CD4-positive, alpha-beta T cell treated with Interleukin-21 for 1 hour (primary cell): ENCODE measurements at places on chromosomes 3 and 15.
A peak's percentile ranks its signal among the peaks of the same experiment; 100 is the strongest.

- DNase-seq = no peak
Measured at GRCh38 chr15:68465861-68466560, 34.0 kb upstream of the ITGA11 start.

DNA sequence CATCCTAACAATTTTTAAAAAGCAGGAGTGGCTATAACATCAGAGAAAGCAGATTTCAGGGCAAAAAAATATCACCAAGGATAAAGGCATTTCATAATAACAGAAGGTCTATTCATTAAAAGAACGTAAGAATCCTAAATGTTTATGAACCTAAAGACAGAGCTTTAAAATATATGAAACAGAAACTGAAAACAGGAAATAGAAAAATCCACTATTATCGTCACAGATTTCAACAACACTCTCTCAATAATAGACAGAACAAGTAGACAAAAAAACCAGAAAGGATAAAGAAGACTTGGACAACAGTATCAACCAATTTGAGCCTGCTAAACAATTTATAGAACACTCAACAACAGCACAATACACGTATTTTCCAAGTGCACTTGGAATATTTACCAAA, 71.4 kb downstream of the FBXL22 start:
- peak; percentile 36 for DNase-seq

- no peak for DNase-seq
Measured at GRCh38 chr3:26229801-26230200, 392.8 kb upstream of the LRRC3B start.

- DNase-seq = no peak
Measured at GRCh38 chr3:4462369-4463040, 4.6 kb downstream of the SUMF1 start.

- no peak for DNase-seq
Measured at GRCh38 chr3:58518291-58518789, 18.6 kb downstream of the ACOX2 start.

GRCh38 chr3:59818033-59818918, 768.5 kb upstream of the CFAP20DC start:
- DNase-seq = no peak

GRCh38 chr3:65999606-66000005, 39.1 kb downstream of the MAGI1 start:
- no peak for DNase-seq

- DNase-seq = no peak
Measured at GRCh38 chr15:29203718-29204368, 65.8 kb downstream of the NSMCE3 start.

DNA sequence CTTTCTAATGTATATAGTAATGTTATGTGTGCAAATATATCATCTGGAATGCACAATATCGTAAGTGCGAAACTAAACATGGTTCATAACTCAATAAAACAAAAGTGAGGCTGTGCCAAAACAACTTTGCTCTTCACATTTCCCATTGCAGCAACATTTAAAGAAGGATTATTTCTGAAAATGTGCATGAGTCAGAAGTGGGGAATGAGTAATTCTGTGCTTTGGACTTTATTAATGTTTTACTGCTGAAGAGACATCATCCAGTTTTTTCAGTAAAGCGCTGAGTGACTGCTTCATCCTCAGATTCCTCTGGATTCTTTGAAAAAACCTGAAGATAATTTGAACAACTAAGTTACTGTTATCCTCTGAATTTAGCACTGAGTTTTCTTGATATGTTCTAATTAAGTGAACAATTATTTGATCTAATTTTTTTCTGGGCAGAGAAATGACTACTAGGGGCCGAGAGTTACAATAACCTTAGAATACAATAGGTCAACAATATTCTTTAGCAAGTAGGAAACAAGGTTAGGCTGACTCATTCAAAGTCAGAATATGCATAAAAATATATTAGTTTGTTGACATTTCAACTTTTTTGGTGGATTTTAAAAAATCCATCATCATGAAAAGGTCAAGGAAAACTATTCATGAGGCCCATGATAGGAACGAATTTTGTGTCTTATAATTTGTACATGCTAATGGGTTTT, 20.0 kb upstream of the PLCL2 start:
- no peak for DNase-seq

DNA sequence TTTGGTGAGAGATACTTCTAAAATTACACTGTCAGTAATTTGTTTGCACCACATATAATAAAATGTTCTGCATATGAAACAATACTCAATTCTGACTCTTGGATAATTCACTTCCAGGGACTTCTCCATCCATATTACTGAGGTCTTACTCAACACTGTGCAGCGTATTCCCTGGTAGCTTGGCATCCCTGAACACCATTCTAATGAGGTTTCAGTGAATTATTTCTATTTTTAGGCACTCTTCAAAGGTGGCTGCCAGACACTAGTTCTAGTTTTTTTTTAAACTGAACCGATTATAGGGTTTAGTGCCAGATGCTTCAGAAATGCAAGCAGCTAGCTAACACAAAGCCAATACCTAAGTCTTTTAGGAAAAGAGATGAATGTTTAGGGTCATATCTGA, 283.3 kb downstream of the FEZF2 start:
- DNase-seq = no peak

GRCh38 chr3:99669879-99670555, 31.6 kb downstream of the COL8A1 start:
- no peak for DNase-seq

DNA sequence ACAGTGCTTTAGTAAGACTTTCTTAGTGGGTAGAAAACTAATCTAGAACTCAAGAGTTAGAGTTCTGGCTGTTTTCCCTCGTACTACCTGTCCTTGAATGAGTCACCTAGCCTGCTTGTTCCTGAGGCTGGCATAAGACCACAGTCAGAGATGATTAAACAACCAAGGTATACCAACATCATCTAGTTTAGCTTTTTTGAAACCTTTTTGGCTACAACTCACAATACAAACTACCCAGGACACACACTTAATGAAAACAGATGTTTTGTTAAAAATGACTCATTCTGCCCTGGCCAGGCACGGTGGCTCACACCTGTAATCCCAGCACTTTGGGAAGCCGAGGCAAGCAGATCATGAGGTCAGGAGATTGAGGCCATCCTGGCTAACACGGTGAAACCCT, 4.6 kb downstream of the MCCC1 start:
- no peak for DNase-seq

DNA sequence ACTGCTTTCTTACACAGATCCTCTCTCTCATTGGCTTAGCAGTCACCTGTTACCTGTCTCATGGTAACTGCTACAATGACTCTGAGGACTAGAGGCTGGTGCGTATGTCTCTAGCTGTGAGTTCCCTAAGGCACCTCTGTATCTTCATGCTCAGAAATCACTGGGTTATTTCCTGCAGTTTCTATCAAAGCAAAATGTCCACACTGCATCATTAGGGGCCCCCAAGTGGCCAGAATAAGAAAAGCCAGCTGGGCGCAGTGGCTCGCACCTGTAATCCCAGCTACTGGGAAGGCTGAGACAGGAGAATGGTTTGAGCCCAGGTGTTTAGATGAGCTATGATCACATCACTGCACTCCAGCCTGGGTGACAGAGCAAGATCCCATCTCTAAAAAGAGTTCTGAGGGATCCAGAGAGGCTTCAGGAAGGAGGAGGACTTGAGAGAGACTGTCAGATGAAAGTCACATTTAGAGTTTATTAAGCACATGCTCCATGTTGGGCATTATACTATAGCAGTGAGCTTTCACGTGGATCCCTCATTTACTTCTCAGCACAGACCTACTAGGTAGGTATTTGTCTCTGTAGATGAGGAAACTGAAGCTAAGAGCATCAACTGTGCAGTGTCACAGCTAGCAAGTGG, 2.3 kb upstream of the VPS18 start:
- DNase-seq = peak; percentile 51

DNA sequence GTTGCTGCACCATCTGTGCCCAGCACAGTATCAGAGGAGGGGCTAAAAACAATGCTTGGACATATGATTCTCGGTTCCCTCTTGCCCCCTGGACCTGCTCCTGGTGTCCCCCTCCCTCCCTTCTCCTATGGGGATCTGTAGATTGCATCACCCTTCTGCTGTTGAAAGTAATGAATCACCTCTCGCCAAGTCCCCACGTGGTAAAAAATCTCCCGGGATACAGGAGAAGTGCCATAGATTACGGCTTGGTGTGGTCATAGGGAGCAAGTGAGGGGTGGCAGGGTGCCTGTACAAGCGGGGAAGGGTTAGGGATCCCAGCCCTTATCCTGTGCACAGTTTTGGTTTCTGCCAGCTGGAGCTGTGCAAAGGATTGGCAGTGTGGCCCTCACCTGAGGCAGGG, 37.7 kb downstream of the AMOTL2 start:
- no peak for DNase-seq

GRCh38 chr3:114400371-114400770, 106.5 kb downstream of the TIGIT start:
- no peak for DNase-seq

DNA sequence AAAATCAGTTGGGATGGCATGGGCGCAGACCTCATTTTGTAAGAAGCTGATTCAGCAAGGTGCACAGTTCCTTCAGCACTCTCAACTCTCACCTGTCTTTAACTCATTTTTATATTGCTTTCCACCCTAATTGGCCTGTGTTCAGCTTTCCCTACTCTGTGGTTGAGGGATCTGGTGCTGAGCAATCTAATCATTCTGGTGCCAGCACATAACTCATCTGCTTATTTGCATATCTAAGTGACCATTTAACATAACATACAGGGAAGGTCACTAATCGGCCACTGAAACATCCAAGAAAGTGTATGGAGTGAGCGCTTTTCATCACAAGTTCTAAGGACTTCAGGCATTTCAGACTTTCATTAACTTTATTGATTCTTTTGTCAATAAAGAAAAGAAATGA, 303.4 kb upstream of the ROPN1 start:
- no peak for DNase-seq

GRCh38 chr3:173957646-173958045, 560.1 kb downstream of the NLGN1 start:
- DNase-seq = no peak

DNA sequence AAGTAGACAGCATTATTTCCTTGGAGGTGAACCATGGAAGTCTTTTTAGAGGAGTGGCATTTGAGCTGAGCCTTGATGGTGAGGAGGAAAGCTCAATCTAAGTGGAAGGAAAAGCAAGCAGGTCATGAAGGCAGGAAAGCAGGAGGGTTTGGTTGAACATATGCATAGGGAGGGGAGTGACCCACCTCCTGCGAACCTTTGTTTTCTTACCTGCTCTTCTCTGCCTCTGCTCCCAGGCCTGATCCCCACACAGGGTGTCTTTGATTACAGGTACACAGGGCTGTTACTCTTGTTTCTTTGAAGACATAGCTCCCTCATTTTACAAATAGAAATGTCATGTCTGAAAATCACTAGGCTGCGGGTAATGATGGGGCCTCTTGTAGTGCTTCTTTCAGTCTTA, 248.1 kb upstream of the TPRG1 start:
- no peak for DNase-seq

DNA sequence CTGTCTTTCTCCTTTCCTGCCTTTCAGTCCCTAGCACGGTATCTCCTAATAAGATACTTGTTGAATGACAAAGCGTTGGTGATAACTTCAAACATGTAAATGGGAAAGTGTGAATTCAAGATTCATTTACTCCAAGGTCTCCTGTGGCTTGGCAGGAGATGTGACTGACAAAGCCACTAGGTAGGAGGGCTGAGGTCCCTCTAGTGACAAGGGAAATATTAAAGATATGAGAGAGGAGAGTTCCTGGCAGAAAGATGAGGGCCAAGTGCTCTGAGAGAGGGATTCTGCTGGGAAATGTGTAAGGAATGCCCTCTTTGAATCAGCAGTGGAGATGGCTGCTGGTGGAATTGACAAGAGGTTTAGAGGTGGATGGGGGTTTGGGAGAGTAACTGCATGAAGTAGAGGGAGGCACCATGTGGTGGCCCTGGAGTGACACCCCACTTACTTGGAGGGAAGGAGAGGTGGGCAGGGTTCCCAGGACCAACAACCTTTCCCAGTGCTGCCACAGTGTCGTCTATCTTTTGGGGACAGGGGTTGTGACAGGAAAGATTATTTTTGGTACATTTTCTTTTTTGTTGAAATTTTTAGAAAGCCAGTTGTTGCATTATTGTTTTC, 43.0 kb upstream of the SCAANT1 start:
- DNase-seq = no peak

DNA sequence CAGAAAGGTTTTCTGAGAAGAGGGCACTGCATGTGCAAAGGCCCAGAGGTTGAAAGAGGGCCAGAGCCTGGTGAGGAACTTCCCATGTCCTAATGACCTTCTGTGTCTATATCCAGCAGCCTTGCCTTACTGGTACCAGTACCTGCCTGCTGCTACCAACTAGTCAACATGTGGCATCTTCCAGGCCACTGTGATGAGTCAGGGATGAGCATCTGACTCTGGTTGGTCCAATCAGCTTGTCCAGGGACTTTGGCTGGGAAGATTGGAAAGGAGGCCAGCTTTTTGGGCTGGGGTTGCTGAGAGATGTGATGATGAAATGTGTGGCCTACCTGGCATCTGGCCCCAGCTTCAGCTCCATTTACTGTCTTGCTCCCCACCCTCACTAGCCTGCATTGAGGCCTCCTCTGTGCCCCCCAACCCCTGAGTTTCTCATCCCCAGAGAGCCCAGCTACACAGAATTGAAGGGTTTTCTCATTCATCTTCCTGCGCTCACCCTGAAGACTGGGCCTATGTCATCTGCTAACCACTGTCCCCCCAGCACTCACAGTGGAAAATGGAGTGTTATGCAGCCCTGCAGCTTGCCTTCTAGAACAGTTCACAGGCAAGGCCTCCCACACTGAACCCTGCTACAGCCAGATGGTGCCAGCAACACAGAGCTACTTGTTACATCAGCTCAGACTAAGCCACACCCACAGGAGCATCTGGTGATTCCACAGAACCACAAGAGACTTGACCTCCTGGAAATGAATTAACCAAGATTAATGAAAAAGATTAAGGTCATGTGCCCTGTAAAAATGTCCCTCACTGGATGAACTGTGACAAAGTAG, 1.3 kb upstream of the TWF2 start:
- peak; percentile 71 for DNase-seq

GRCh38 chr15:75031848-75032247, 8.5 kb downstream of the PPCDC start:
- no peak for DNase-seq

GRCh38 chr3:12638105-12638504, 25.8 kb downstream of the RAF1 start:
- no peak for DNase-seq

DNA sequence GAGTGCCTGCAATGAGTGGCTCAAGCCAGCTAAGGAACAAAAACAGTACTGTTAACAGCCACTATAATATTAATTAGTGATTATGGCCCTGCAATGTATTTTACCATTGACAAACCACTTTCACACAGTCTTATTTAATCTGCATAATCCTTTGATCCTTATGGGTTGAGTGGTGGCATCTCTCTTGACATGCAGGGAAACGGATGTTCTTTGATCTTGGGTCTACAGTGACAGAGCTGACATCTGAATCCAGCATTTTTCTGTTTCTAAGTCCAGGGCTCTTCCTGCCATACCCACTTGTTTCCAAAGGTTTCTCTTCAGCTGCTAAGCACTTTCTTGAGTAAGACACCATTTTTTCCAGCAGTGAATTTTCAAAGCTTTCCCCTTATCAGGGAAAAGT, 277.7 kb upstream of the ROPN1 start:
- no peak for DNase-seq

- no peak for DNase-seq
Measured at GRCh38 chr15:27906802-27907201, 192.3 kb downstream of the OCA2 start.
